Left cardiac atrium (tissue), 4 donors: ENCODE measurements at places on chromosomes 16 and 17. TPM values are rescaled to one million over a fixed set of nuclear protein-coding genes. Genes with fewer than 3 reads are reported as not detected.

Gene ZFP3
- total RNA-seq: 12.5 TPM

- no peak for DNase-seq
Measured at GRCh38 chr16:70664325-70665112, 18.2 kb downstream of the IL34 start.

DNA sequence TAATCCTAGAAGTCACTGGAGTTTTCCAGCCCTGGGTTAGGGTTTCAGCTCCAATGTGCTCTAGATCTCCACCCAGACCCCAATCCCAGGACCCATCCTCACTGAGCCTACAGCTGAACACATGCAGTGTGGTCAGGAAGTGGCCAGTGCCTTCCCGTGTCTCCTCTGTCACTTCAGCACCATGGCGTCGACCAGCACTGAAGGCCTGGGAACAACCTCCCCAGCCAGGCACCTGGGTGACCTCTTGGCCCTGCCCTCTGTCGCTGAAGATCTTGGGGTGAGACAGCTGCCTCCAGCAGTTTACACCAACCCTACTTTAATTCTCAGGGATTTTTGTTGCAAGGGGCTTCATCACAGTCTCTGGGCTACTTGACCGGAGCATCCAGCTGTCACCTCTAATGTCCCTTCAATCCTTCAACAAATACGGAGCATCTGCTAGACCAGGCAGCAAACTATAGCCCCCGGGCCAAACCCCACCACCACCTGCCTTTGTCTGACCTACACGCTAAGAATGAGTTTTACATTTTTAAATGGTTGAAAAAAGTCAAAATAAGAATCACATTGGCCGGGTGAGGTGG, 18.0 kb upstream of the GSG1L start:
- no peak for DNase-seq

Gene IRX3
- 5.0 TPM for total RNA-seq

DNA sequence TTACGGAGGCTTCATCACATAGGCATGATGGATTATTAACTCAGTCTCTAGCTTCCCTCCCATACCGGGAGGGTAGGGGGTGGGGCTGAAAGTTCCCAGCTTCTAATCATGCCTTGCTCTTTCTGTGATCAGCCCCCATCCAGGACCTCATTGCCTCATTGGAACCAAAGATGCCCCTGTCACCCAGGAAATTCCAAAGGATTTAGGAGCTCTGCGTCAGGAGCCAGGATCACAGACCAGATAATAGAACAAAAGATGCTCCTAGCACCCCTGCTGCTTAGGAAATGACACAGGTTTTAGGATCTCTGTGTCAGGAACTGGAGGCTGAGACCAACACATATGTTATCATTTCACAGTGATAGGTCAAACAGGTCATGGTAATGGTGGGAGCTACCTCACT, 9.7 kb downstream of the USB1 start:
- DNase-seq: peak; percentile 3

Gene MMP2
- total RNA-seq: 153 TPM

- DNase-seq: no peak
Measured at GRCh38 chr16:86809458-86809955, 231.2 kb downstream of the FOXL1 start.

DNA sequence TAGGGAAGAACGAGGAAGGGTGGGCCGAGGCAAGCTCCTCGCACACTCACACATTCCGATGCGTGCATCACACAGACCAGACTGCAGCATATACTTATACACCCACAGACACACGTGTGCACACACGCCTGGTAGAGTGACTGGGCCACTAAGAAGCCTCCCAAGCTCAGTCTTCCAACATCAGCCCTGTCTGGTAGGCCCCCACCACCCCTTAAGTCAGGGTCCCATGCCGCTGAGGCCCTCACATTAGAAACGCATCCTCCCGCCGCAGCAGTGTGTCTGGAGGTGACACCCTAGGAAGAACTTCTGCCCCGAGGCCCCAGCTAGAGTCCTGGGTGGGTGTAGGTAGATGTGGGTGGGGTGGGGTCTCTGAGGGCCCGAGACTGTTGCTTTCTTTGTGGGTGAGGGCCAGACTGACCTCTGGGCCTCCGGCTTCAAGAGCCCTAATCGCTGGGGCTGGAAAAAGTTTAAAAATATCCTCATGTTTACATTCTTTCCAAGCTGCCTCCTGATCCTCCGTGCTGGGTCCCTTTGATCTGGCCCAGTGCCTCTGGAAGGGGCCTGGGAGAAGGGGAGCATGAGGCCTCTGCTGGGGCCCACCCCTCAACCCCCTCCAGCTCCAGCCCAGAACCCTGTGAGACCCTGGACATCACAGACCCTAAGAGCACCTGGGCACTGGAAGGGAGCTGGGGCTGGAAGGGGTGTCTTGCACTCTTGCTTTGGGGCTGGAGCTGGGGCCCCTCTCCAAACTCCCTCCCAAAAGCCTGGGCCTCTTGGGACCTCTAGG, 13.6 kb downstream of the CDH16 start:
- DNase-seq: peak; percentile 18

DNA sequence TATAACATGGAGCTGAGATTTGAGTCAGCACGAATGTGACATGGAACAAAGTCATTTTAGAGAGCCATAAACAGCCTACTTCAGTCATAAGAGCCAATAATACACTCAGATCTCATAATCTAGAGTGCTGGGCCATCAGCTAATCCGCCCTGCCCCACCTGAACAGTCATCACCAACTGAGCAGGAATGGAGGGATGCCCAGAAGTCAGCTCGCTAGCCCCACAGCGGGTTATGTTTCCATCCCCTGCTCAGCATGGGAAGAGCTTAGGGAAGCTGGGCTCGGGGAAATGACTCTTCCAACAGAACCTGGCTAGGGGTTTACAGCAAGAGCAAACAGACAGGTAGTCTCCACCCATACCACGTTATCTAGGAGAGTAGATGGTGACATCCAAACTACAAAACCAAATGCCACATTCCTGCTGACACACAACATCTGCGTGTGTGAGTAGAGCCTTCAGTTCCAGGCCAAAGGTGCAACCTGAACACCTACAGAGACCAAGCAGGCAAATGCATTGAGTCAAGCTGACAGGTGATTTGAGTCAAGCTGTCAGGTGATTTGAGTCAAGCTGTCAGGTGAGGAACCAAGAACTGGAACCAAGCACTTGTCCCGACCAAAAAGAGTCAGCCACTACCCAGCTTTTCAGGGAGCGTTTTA, 2.0 kb downstream of the TMEM11 start:
- DNase-seq: no peak

Gene SCIMP
- 3.1 TPM for total RNA-seq
